ENCODE measurements at places on chromosomes 13 and 19.

DNA sequence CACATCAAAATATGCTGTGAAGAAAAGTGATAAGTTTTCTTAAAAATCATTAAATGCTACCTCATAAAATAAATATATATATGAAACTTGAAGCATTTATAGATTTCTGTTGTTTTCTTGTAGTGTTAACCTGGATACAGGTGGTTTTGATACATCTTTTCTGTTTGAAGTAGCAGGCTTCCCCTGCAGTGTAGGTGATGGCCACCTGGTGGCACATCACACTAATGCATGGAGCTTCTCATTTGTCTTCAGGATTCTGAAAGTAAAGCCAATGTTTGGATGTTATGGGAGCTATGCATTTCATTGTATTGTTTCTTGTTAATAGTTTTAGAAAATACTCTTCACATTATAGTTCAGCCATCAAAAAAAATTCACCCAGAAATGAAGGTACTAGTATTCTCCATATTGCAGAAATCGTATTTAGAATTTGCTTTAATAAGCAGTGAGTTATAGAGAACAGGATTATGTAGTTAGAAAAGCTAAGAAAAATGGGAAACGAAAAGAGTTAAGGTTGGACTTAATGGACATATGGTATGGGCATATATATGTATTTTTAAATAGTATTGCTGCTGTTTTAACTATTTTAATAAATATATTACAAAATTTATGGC is 18.7 kb downstream of the GPR180 start:
- no peak for DNase-seq

DNA sequence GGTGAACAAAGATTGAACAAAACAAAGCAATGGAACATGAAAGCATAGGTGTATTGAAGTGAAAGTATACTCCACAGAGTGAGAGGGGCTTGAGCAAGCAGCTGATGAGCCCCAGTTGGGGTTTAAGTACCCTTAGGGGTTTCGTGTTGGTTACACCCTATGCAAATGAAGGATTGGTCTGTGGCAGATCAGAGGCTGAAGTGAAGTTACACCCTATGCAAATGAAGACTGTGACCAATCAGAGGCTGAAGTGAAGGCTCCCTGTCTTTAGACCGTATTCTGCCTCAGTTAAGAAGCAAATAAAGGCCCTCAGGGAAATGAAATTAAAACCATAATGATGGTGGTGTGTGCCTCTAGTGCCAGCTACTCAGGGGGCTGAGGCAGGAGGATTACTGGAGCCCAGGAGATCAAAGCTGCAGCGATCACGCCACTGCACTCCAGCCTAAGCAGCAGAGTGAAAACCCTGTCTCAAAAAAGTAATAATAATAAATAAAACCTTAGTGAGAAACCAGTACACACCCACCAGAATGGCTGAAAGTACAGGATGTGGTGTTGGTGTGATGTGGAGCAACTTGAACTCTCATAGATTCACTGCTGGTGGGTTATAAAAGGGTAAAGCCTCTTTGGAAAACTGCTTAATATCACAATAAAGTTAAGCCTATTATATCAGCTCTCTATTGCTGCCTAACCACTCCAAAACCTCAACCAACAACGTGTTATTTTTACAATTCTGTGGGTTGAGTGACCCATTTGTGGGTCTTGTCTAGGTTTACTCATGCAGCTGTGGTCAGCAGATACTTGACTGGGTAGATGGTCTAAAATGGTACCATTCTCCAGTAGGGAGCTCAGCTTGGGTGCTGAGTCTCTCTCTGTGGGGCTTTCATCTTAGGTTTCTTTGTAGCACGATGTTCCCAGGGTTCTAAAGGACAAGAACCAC is 12.8 kb upstream of the UPF3A start:
- DNase-seq, result no peak

DNA sequence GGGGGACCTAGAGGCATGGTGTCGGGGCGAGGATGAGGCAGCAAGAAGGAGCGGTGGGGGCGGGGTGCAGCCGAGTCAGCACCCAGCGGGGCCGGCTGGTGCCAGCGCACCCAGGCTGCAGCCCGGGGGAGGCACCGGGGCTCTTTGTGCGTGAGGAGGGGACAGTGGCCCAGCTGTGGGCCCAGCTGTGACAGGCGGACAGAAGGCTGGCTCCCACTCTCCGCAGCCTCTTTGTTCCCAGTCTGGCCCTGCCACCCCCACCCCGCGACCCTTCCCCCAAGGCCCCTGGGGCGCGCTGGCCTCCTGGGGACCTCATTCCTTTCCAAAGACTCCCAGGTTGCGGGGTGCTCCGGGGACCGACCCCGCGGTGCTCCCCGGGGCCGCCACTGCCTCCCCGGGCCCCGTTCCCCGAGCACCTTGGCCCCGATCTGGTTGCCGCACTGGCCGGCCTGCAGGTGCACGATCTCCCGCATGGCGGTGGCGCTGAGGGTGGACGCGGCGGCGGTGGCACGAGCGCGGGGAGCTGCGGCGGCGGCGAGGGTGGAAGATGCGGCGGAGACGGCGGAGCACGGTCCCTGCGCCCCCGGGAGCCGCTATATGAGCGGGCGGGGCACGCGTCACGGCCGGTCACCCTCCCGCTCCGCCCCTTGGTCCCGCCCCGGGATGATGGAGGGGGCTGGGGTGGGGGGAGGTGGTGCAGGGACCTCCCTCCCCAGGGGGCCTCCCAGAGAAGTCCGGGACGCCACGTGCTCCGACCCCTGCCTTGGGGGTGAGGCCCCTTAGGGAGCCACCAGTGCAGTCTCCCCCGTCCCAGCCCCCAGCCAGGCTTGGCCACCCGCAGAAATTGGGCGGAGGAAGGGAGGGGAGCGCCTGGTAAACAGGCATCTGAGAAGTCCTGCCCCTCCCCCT is at the start of gene TUBB4A:
Gene TUBB4A, minus strand, starts transcription at position 570 of the 909 bp plus-strand sequence. Its CDS starts 97 bp downstream, at position 473.
- no peak for DNase-seq

DNA sequence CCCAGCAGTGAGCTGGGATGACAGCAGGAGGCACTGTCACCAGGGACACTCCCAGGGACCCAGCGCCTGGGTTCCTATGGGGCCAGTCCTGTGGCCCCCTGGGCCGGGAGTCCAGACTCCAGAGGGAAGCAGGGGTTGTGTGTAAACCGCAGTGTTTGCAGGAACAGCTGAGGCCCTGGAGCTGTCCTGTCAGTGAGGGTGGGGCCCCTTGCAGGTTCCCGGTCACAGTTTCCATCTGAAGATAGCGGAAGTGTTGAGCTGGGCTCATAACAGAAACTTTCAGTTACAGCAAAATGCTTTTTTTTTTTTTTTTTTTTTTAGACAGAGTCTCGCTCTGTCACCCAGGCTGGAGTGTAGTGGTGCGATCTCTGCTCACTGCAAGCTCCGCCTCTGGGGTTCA is 17.7 kb upstream of the CSNK1G2 start:
- no peak for DNase-seq

DNA sequence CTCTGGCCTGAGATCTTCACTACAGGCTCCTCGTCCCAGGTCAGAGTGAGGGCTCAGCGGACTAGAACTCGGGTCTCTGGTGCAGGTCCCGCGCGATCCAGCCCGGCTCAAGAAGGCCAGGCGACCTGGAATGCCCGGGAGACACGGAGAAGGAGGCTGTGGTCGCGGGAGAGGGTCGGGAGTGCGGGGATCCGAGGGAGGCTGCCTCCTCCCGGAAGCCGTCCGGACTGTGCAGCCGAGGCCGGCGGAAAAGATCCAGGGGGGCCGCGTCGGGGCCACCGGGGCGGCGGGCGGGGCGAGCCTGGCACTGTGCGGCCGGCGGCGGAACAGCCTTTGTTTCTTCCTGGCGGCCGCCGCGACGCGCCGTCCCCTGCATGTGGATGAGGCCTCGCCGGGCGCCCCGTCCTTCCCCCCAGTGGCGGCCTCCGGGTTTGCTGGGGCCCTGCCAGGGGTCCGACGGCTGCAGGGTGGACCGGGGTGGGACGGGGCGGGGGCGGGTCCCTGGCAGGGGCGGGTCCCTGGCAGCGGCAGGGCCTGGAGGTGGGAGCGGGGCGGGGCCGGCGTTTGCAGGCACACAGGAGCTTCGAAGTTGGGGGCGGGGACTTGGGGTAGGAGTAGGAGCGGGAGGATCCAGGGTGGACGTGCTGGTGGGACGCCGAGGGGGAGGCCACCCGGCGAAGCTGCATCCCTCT is 1.0 kb upstream of the SLC7A10 start:
- DNase-seq, result no peak

GRCh38 chr19:15062036-15062435 is 12.8 kb downstream of the CASP14 start:
- no peak for DNase-seq

DNA sequence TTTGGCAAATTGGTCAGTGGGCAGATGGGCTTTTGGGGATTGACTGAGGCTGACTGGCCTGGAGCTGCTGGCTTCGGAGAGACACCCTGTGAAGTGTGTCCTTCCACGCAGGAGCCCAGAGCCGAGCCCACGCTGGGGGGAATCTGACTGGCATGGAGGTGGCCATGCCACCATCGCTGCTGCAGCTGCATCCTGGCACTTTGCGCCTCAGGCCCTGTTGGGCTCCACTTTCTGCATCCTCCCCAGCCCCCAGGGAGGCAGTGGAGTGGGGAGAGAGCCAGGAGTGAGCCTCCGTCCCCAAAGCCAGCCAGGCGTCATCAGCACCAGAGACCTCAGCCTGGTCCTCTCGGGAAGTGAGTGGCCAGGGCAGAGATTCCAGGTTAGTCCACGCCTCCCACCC is 17.0 kb upstream of the NCCRP1 start:
- DNase-seq, result no peak

- no peak for DNase-seq
Observed at GRCh38 chr13:101474419-101474957, 22.0 kb downstream of the ITGBL1 start.

DNA sequence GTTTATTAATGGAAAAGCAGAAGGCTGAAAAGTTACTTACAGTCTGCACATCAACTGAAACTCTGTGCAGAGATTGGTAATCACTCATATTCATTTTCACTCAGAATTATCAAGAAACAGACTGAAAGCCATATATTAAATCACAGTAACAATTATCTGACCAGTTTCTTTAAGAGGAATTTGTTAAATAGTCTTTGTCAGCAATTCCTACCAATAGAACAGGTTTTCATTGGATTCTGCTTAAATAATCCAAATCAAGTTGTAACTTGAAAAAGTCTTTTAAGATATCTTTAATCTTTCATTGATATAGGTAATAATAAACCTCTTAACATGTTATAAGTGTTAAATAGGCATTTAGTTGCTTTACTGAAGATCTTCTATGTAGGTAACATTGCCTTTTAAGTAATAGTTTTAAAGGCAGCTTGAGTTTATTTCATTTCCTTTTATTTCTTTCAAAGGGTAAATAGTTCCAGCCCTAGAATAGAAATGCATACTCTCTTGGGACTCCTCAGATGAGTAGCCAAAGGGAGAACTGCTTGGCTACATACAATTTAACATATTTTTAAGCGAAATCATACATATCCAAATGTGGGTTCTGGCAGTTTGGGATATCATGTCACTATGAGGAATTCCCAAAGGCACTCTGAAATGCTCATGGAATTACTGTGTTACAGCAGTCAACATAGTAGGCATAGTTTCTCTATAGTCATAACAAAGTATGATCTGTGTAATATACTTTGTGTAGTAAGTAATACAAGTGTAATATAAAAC is 326.0 kb upstream of the SPRY2 start:
- DNase-seq, result no peak

DNA sequence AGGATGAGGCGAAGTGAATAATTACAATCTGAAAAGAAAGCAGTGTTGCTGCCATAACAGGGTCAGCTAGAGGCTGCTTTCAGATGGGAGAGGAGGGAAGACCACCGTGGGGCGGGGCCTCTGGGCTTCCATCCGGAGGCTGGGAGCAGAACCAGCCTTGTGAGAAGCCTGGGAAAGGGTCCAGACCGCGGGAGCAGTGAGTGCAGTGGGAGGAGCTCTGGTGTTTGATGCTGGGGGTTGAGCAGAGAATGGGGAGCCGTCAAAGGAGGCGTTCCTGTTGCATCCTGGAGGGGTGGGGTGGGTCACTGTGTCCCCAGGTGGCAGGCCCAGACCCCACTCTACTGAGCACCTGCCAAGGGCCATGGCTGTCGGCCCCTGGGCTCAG is 18.1 kb downstream of the NKPD1 start:
- no peak for DNase-seq

GRCh38 chr19:18090545-18091216 is 3.9 kb upstream of the IL12RB1 start:
- no peak for DNase-seq

DNA sequence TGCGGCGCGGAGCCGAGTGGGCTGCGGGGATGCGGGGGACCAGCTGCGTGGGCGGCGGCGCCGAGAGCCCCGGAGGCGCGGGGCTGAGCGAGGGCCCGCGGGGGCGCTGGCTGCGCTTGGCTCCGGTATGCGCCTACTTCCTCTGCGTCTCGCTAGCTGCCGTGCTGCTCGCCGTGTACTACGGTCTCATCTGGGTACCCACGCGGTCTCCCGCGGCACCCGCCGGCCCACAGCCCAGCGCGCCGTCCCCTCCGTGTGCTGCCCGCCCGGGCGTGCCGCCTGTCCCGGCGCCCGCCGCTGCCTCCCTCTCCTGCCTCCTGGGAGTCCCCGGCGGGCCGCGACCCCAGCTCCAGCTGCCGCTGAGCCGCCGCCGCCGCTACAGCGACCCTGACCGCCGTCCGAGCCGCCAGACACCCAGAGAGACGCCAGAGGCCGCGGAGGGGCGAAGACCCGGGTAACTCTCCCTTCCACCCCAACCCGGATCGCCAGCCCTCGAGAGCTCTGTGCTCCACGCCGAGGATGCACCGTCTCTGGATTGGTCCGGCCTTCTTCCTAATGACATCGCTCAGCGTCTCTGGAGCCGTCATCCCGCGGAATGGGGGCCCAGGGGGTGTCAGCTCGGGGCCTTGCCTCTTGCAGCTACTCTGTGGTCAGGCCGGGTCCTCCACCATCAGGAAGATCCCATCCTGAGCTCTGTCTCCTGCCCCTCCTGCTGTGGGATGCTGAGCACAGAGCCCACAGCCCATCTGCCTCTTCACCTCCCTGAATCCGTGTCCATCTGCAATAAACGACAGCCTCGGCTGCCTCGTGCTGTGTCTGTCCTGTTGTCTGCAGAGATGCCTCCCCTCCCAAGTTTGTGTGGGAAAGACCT is 441 bp downstream of the INAFM1 start:
- DNase-seq, result no peak

DNA sequence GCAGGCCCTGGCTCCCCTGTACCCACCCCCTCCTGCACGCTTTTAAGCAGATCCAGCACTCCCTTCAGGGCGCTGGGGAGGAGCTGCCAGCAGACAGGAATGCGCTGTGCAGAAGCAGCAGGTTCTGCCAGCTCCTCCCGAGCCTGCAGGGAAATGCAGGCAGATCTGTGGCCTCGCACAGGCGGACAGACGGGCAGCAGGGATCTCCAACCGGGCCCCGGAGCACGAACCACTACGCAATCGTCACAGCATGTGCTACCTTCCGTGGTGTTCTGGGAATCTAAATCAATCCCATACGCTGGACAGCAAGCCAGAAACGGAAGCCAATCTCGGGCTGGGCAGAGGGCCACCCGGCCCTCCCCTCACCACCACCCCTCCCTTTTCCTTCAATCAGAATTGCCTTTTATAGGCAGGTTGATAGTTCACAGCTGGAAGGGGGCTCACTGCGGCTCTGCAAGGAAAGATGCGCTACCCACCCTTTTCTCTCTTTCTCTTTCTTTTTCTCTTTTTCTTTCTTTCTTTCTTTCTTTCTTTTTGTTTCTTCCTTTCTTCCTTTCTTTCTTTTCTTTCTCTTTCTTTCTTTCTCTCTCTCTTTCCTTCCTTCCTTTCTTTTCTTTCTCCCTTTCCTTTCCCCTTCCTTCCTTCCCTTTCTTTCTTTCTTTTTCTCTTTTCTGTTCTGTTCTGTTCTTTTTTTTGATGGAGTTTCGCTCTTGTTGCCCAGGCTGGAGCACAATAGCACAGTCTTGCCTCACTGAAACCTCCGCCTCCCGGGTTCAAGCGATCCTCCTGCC is 99.9 kb downstream of the GNG7 start:
- no peak for DNase-seq

All from stimulated activated CD8-positive, alpha-beta memory T cell treated with anti-CD3 and anti-CD28 coated beads, Interleukin-15, amount 100 ng/mL, for 24 hours (primary cell).